Activated CD4-positive, alpha-beta T cell treated with anti-CD3 and anti-CD28 coated beads for 4 hours (primary cell): ENCODE measurements at places on chromosomes 7 and 10.
A peak's percentile ranks its signal among the peaks of the same experiment; 100 is the strongest.

GRCh38 chr10:91206837-91207474 lies 13.5 kb upstream of the PCGF5 start:
- no peak for DNase-seq

DNA sequence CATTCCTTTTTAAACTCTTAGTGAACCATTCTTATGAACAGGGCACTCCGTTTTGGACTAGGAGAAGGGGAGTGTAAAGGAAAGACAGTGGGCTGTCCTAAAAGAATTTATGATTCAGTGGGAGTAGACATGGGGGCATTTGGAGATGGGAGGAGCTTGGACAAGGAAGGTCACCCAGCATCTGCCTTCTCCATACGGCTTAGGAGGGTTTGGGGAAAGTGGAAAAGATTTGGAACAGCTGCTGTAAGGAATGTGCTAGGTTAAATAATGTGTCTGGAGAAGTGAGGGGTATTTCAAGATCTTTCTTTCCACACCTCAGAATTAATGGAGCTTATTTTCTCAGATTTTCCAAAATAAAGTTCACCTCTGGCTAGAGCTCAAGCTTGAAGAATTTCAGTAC lies 24.0 kb downstream of the SLC35G1 start:
- DNase-seq, result no peak

DNA sequence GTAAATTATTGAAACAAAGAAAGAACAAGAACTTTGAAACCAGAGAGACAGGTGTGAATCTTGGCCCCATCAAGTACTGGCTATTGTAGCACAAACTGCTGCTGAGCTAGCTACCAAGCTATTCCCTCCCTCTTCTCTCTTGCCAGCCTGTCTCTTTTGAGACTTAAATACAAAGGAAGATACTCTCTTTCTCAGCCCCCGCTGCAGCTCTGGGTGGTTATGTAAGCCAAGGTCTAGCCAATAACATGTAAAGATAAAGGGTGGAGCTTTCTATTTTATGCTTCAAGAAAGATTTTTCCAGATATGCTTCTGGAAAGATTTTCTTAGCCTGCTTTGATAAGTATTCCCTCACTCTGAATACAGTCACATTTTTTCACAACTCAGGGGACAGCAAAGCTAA lies 17.2 kb downstream of the BAZ1B start:
- no peak for DNase-seq

- DNase-seq, result no peak
These were observed 150.0 kb downstream of the ZNF33B start for GRCh38 chr10:42488416-42488815.

DNA sequence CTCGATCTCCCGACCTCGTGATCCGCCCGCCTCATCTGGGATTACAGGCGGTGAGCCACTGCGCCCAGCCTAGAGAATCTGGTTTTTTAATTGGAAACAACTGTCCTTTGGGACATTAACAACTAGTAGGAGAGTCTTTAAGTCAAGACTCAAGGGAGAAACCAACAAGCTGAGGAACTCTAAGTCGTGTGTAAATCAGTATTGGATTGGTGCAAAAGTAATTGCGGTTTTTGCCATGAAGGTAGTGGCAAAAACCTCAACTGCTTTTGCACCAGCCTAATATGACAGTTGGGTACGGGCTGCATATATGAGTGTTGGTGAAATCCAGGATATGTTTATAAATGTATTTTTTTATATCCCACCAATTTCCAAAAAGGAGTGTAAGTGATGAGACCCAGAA lies 113.9 kb upstream of the PLXNA4 start:
- DNase-seq, result no peak

GRCh38 chr10:48938281-48938680 lies 1.4 kb downstream of the LRRC18 start:
- DNase-seq, result no peak

- DNase-seq, result no peak
These were observed 141.2 kb upstream of the KLF6 start for GRCh38 chr10:3926258-3926657.

DNA sequence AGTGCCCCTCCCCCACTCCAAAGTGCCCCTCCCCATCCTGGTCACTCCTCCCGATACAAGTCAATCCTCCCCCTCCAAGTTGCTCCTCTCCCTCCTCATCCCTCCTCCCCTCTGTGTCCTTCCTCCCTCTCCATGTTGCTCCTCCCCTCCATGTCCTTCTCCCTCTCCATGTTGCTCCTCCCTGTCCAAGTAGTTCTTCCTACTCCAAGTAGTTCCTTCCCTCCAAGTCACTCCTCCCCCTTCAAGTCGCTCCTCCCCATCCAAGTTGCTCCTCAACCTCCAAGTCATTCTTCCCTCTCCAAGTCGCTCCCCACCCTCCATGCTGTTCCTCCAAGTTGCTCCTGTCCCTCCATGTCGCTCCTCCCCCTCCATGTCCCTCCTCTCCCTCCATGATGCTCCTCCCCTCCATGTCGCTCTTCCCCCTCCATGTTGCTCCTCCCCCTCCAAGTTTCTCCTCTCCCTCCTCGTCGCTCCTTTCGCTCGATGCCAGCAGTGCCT lies 8.6 kb upstream of the WBP1L start:
- DNase-seq, result no peak

DNA sequence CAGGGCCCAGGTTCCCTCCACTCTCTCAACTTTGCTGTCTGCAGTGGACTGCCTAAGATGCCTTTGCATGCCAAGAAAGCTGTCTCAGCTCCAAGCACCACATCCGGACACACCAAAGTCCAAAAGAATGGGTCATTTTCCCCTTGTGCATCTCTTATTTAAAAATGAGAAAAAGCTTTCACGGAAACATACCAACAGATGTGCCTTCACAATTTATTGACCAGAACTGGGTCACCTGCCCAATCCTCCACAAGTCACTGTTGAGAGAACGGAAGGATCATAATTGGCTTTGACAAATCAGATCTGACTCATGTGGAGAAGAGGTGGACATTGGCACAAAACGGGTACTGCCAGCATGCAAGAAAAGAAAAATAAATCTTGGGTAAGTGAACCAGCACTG lies 258.3 kb downstream of the SNX13 start:
- DNase-seq, result no peak

DNA sequence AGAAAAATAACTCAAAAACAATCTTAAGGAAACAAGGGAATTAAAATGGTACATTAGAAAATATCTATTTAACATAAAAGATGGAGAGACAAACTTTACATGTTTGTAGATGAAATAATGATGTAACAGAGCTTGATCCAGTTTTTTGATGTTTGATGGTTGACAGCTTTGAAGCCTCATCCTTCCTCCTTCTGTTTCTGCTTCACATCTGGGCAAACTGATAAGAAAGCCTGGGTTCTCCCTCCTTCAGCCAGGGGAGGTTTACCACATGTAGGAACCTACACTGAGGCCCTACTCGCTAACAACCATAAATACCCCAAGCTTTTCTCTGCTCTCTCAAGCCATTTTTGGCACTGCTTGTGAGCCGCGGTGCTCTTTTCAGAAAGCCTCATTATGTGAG lies 82.8 kb upstream of the ZNF32 start:
- no peak for DNase-seq

- no peak for DNase-seq
These were observed 302.2 kb downstream of the CCDC3 start for GRCh38 chr10:12699258-12699700.

- no peak for DNase-seq
These were observed 484.1 kb upstream of the ZMIZ1 start for GRCh38 chr10:78584681-78585080.

DNA sequence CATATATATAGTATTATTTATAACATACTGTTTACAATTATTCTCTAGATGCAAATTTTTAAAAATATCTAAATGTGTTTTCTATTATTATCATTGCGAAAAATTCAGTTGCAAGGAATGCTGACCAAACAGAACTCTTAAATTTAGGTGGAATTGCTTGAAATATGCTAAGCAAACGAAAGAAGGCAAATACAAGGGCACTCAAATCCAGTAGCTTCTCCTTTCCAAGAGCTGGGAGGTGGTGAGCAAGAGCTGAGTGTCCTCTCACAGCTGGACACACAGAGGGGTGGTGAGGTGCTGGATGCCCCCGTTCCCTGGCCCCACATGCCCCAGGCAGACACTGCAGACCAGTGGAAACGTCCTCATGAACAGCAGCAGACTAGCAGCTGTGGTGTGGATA lies 166.0 kb downstream of the TAX1BP1 start:
- no peak for DNase-seq

GRCh38 chr10:7318836-7319235 lies 92.0 kb downstream of the SFMBT2 start:
- DNase-seq, result no peak

GRCh38 chr7:67470256-67470751 lies 473.7 kb downstream of the TYW1 start:
- DNase-seq, result no peak

DNA sequence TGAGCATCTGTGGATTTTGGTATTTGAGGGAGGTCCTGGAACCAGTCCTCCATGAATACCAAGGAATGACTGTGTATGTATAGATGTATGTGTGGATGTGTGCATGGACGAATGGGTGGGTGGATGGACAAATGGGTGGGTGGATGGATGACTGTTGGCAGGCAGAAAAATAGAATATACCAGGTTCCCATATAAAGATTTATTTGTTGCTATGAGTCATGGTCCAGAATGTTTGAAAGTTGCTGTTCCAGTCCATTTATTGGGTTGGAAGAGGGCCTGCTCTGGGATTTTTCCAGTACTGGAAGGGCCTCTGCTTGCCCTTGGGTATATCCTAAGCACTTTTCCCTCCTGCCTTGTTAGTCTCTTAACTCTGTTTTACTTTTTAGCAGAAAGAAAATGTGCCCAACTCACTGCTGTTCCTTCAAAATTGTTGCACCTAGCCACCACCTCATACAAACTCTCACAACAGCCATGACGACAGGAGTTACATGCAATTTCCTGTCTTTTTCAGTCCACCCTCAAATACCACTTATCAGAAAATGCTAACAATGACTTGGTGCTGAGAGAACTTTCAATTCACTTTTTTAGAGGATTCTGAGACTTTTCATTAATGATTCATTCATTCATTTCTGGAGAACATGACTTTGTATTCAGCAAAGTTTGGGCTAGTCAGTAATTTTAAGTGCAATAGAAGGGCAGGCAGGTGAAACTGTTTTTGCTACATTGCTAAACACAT lies 108.1 kb downstream of the EEPD1 start:
- no peak for DNase-seq

GRCh38 chr7:127770885-127771284 lies 118.9 kb downstream of the SND1 start:
- DNase-seq, result no peak

- DNase-seq, result no peak
These were observed 4.8 kb downstream of the ADRB1 start for GRCh38 chr10:114048472-114048871.

- no peak for DNase-seq
These were observed 26.1 kb downstream of the ABCB1 start for GRCh38 chr7:87574630-87575029.

DNA sequence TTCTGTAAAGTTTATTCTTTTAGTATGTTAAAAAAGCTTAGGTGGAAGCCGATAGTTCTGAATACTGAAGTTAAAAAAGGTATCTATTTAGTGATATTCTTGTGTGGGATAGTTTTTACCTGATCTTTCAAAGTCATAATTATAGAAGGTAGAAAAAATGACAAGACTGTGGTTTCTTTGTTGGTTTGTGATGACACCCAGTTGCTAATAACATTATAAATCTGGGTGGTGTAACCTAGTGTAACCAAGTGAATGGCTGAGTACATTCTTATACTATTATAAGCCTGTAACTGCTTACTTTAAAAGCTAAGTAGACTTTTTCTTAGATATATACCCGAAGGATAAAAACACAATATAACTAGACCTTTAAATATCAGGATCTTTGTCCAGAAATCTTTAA lies 2.3 kb downstream of the CDK13 start:
- no peak for DNase-seq

DNA sequence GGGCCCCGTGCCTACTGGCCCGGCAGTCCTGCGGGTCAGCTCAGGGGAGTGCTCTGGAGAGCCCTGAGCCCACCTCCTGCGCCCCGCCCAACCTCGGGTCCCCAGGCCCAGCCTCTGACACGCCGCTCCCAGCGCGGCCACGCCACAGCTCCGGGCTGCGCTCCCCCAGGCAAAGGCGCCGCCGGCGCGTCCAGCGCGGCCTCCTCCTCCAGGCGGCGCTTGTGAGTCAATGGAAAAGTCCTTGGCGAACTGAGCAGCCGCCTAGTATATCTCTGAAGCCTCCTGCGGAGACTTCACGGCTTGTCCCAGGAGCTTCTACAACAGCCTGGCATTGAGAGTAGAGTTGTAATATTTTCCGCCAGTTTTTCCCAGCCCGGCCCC lies 29.5 kb upstream of the BMS1 start:
- peak; percentile 71 for DNase-seq

GRCh38 chr7:2567679-2568278 lies 9.0 kb downstream of the IQCE start:
- DNase-seq, result no peak

GRCh38 chr7:108012499-108013430 lies 9.8 kb upstream of the LAMB1 start:
- no peak for DNase-seq

- no peak for DNase-seq
These were observed 15.8 kb downstream of the DPY19L1 start for GRCh38 chr7:35021445-35021844.
